Activated naive CD4-positive, alpha-beta T cell treated with anti-CD3 and anti-CD28 coated beads, Interleukin-2, amount 10 ng/mL, durations not matched to agents 5 hours and 36 hours (primary cell): ENCODE measurements at places on chromosomes 6 and 20. TPM values are rescaled to one million over a fixed set of nuclear protein-coding genes. Genes with fewer than 3 reads are reported as not detected.

The IL17A gene
- not detected for total RNA-seq

The SPACA1 gene
- total RNA-seq = not detected

The CRISP2 gene
- total RNA-seq = not detected

The MAS1L gene
- total RNA-seq = not detected

The IMPG1 gene
- not detected for total RNA-seq

The TRIM31 gene
- not detected for total RNA-seq

The EDN3 gene
- not detected for total RNA-seq

The TP53TG5 gene
- not detected for total RNA-seq

The PHACTR3 gene
- total RNA-seq = not detected

The CNR1 gene
- total RNA-seq = not detected

The ADGRF1 gene
- total RNA-seq = not detected

The POU3F2 gene
- total RNA-seq = not detected

The PBOV1 gene
- total RNA-seq = not detected

The ZNF165 gene
- total RNA-seq = 1.1 TPM

The DST gene
- 2.9 TPM for total RNA-seq

The PRSS35 gene
- not detected for total RNA-seq

The PI16 gene
- total RNA-seq = 2.8 TPM

The ADA gene
- total RNA-seq = 105 TPM

The MRPL18 gene
- total RNA-seq = 53.9 TPM

The NMBR gene
- not detected for total RNA-seq

The C20orf141 gene
- not detected for total RNA-seq

The RBPJL gene
- not detected for total RNA-seq

The DLK2 gene
- total RNA-seq = 0.43 TPM

The MOCS3 gene
- 5.2 TPM for total RNA-seq

The MUC21 gene
- total RNA-seq = not detected

The PRKN gene
- 0.31 TPM for total RNA-seq

The CRIP3 gene
- 0.29 TPM for total RNA-seq

The SALL4 gene
- total RNA-seq = not detected

The LZTS3 gene
- 1.6 TPM for total RNA-seq

The TRDN gene
- not detected for total RNA-seq

The TOX2 gene
- 0.55 TPM for total RNA-seq

The TCF15 gene
- total RNA-seq = not detected

The AGPAT4 gene
- 7.0 TPM for total RNA-seq

The CDH4 gene
- 0.13 TPM for total RNA-seq
